ENCODE measurements at places on chromosomes 16 and 17.

GRCh38 chr17:7246779-7247178, 4.5 kb upstream of the GABARAP start:
- no peak for DNase-seq

DNA sequence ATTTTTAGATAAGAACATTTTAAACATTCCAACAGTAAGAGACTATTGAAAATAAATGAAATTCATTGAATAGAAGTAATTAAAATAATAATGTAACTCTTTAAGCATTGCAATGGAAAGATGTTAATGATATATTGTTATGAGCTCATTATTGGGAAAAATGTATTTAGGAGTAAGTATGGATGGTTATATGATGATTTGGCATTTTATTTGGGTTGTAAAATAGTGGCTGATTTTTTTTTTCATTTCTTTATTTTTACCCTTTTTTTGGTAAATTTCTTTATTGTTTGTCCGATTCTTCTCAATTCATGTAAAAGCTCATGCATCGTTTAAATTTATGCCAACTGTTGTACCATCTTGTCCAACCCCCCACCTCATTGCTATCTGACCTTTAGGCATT, 539.9 kb downstream of the HS3ST4 start:
- DNase-seq: no peak

GRCh38 chr16:361872-362701, 8.3 kb downstream of the MRPL28 start:
- peak; percentile 65 for DNase-seq

DNA sequence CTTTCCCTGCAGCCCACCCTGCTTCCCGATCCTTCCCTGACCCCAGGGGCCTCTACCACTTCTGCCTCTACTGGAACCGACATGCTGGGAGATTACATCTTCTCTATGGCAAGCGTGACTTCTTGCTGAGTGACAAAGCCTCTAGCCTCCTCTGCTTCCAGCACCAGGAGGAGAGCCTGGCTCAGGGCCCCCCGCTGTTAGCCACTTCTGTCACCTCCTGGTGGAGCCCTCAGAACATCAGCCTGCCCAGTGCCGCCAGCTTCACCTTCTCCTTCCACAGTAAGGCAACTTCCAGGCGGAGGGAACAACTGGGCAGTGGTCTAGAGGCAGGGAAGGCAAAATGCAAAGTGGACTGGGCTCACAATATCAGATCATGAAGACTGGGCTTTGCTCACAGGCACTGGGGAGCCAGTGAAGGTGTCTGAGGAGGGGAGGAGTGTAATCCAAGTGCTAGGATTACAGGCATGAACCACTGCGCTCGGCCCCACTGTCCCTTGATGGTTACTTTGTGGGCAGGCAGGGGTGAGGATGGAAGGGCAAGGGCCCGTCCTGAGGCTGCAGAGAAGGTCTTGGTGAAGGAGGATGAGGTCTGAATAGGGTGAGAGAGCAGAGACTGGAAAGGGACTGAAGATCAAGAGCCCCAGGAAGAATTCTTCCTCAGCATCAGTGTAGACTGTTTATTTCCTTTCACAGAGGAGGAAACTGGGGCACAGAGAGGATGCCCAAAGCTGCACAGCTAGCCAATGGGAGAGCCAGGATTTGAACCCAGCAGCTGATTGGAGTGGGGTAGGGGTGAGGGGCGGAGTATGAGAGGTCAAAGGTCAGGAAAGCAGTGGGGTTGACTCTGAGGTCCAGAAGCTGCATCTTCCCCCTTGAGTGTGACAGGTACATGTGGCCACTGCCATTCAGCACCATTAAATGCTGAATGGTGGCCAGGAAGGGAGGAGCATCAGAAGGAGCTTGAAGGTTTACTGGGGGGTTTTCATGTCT, 16.5 kb upstream of the ADGRG3 start:
- no peak for DNase-seq

GRCh38 chr17:50262001-50262794, 12.1 kb upstream of the TMEM92 start:
- DNase-seq: no peak

- DNase-seq: no peak
These were observed 9.7 kb upstream of the CCL2 start for GRCh38 chr17:34245351-34245905.

DNA sequence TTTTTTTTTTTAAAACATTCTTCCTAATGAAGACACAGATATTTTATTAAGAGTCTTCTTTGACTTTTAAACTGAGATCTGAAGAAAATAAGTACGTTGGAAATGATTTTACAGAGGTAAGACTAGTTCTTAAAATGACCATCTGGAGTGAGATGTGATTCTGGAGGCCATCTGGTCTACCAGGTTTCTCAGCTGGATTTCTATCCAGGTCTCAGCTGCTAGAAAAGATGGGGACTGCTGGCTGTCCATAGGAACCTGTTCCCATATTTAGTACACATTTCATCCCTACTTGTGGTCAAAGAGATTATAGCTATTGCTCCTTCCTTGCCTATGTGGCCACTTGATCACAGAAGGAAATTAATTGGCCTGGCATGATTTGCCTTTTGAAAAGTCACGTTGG, 12.2 kb downstream of the PMFBP1 start:
- DNase-seq: no peak

- no peak for DNase-seq
These were observed 196.9 kb upstream of the CDH11 start for GRCh38 chr16:65318590-65319257.

- peak; percentile 83 for DNase-seq
These were observed 1.0 kb upstream of the SDK2 start for GRCh38 chr17:73645050-73645871.

DNA sequence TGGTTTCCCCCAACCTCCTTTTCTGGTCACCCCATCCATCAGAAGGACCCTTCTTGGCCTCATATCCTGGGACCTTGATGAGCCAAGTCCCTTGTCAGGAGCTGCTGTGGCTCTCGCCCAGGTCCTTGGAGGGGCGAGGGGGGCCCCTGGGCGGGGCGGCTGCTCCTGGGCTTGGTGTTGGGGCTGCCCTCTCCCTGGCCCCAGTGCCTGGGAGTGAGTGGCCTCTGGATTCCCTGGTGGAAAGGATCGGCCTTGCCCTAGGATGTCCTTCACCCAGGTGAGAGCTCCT, 6.2 kb upstream of the NOTUM start:
- no peak for DNase-seq

GRCh38 chr17:29731589-29731929, 108.8 kb upstream of the CORO6 start:
- no peak for DNase-seq

GRCh38 chr16:48535831-48536613, 74.0 kb downstream of the N4BP1 start:
- DNase-seq: no peak

- no peak for DNase-seq
These were observed 257 bp downstream of the SNAI3 start for GRCh38 chr16:88686062-88686438.

GRCh38 chr16:78444-79150, 572 bp downstream of the MPG start:
- DNase-seq: no peak

- no peak for DNase-seq
These were observed 22.5 kb downstream of the GSE1 start for GRCh38 chr16:85635545-85636140.

DNA sequence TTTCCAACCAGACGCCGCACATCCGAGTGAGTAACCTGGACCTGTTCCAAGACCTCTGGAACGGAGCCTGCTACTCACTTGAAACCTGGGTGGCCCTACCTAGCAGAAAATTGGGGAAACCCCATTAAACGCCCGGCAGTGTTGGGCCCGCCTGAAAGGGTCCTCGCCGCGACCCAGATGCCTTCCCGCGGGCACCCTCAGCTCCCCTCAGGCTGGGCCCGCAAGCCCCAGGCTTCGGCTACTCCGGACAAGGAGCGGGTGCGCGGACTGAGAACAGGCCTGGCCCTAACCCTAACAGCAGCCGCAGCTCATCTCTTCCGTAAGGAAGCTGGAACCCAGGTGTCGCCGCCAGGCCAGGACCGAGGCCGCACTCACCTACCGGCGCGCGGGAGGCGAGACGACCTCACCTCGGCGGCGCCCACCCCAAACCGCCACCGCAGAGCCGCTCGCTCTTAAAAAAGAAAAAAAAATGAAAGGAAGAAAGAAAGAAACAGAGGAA, 344 bp downstream of the PSME3IP1 start:
- peak; percentile 51 for DNase-seq

GRCh38 chr16:82185012-82185411, 15.0 kb upstream of the MPHOSPH6 start:
- DNase-seq: no peak

DNA sequence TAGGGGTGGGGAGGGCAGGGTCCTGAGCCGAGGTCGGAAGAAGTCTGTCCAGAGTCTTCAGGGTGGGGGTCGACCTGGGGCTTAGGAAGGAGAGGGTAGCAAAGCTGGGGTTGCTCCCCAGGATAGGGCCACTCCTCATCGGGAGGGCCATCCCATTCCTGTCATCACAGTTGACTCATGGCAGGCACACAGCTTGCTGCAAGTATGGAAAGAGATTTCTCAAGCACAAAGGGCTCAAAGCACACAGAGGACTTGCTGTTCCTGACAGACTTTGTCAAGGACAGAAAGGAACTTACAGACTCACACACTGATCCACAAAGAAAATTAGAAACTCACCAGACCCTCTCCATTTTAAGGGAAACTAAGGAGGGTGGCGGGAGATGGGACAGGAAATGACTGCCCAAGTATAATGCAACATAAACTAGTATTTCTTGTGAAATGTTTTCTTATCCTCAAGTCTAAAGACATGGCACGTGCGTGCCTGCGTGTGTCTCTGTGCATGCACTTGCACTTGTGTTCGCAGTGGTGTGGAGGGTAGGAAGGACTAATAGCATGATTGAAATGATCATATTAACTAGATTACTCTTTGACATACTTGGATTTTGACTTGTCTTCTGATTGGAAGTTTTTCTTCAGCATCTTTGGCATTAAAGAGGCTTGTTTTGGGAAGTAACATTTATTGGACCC, 2.4 kb downstream of the AOC2 start:
- DNase-seq: no peak

DNA sequence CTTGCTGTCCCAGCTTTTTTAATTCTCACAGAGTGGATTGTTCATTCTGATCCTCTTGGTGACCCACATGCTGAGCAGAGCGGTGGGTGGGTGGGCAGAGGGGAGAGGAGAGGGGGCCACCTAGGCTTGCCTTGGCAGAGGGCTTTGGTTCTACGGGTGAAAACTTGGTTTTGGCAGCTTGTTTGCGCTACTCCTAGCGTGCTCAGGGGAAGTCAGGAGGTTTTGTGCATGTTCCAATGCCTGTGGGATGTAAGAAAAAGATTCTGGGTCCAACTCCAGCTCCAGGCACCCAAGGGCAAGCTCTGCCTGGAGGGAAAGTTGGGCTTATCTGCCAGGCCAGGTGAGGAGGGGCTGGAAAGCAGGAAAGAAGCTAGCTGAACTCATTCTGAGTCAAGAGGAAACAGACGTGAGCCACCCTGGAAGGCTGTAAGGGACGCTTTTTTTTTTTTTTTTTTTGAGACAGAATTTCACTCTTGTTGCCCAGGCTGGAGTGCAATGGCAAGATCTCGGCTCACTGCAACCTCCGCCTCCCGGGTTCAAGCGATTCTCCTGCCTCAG, 169.1 kb downstream of the WSCD1 start:
- no peak for DNase-seq

DNA sequence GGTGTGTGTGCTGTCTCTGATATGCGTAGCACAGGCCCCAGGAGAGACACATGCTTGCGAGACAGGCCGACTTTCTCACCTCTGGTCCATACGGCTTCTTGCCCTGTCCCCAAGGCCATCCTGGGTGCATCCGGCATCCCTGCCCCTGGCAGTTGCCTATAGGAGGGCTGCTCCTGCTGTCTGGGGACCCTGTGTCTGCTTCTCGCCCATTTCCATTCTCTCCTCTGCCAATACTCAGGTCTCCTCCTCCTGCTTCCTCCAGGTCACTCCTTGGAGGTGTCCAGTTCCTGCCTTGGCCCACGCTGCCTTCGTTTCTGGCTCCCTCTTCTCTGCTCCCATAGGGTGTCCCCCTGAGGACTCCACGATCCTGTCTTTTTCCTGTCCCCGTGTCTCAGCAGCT, 89.0 kb downstream of the DNAH17 start:
- no peak for DNase-seq

DNA sequence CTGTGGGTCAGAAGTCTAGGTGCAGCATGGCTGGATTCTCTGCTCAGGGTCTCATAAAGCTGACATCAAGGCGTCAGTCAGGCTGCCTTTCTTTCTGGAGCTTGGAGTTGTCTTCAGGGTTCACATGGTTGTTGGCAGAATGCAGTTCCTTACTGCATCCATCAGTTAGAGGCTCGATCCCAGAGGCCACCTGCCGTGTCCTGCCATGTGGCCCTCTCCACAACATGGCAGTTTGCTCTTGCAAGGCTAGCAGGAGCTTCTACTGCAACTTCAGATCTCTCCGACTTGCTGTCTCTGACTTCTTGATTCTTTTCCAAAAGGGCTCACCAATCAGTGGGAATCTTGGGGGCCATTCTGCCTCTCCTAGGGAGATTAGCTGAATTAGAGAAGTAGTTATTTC, 11.9 kb downstream of the PITPNC1 start:
- DNase-seq: no peak

GRCh38 chr16:87580855-87581261, 21.4 kb upstream of the JPH3 start:
- no peak for DNase-seq

DNA sequence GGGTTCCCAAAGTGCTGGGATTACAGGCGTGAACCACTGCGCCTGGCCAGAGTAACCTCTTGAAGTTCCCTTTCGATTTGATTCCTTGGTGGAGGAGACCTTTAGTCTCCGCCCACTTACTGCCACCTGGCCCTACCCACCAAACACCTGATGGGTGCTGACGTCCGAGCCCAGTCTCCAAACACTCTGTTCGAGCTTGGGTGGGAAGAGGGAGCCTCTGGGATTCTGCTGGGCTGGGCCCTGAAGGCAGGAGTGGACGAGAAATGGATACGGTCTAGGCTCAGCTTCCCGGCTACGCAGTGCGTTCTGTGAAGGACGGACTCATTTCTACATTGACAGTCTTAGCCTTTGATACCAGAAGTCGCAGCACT, 870 bp upstream of the ITGA3 start:
- DNase-seq: no peak

DNA sequence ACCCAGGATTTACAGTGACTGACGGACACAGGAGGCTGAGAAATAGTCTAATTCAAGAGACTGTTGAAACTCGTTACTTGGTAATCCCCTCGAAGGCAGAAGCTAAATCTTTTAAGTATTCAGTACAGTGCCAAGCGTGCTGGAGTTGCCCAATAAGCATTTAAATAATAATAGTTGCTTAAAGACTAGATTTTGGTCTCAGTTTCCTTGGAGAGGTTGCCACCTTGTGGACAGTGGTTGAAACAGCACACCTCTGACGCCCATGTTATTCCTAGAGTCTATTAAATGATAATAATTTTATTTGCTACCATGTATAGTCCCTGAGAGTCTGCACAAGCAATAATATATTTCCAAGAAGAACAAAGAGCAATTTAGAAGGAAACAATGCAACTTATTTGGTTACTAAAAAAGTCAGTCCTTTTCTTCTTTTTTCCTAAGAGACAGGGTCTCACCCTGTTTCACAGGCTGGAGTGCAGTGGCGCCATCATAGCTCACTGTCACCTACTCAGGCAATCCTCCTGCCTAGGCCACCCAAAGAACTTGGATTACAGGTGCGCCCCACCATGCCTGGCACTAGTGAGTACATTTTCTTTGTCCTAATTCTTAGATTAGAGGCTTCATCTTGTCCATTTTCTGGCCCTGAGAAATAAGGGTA, 138.0 kb upstream of the NUDT7 start:
- DNase-seq: peak; percentile 73

GRCh38 chr17:78359997-78360370, at the start of gene SOCS3:
Gene SOCS3 (minus strand): TSS chr17:78360077. CDS start chr17:78359095, 982 bp downstream.
- DNase-seq: peak; percentile 81

Data from head of caudate nucleus (tissue), 42 donors.